ENCODE measurements at places on chromosomes 5 and 9.
A peak's percentile ranks its signal among the peaks of the same experiment; 100 is the strongest.

- no peak for DNase-seq
Measured at GRCh38 chr5:141871870-141872269, 6.3 kb downstream of the PCDH1 start.

DNA sequence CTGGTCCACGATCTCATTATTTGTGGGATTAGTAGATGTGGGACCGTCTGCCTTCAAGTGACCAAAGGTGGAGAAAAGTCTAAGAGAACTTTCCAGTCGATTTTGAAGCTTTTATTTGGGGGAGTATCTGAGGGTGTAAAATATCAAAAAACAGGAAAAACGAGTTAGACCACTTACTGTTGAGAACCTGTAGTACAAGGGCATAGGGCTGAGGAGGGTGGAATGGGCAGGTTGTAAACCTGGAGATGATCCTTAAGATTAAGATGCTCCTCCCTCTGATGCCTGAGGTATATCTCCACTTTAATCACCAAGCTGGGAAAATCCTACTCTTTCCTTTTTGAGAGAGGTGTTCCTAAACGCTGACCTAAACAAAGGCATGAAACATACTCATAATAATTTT, 32.0 kb upstream of the GTF2H2C start:
- no peak for DNase-seq

GRCh38 chr9:129351058-129351641, 173.1 kb upstream of the IER5L start:
- DNase-seq: no peak

DNA sequence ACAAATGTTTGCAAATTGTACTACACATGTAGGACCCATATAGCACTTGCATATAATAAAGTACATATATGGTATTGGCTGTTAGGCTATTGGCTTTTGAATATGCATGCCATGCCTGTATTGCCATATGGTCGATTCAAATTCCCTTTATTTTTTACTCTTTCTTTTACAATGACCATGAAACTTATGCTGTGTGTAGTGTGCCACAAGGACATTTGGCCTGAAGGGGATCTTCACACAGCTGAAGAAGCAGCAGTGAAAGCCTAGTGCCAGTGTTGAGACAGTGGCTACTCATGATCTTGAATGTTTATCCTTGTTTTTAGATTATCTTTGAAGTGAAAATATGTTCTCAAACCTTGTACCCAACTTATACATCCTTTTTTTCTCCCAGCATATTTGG, 20.5 kb downstream of the TGFBR1 start:
- DNase-seq: no peak

DNA sequence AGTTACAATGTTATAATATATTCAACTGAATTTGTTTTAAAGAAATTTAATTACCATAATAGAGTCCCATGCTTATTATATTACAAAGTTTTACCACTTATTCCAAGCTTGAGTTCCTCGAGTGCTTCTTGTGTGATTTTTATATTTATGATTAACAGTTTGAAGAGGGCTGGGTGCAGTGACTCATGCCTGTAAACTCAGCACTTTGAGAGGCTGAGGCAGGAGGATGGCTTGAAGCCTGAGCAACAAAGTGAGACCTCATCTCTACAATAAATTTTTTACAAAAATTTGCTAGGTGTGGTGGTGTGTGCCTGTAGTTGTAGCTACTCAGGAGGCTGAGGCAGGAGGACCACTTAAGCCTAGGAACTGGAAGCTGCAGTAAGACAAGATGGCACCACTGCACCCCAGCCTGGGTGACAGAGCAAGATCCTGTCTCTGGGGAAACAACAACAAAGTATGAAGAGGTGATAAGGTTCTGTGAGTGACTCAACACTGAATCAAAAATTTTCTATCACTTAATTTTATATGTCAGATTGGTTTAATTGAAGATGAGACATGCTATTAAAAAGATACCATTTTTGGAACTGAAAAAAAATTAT, 9.2 kb downstream of the POC5 start:
- DNase-seq: no peak

DNA sequence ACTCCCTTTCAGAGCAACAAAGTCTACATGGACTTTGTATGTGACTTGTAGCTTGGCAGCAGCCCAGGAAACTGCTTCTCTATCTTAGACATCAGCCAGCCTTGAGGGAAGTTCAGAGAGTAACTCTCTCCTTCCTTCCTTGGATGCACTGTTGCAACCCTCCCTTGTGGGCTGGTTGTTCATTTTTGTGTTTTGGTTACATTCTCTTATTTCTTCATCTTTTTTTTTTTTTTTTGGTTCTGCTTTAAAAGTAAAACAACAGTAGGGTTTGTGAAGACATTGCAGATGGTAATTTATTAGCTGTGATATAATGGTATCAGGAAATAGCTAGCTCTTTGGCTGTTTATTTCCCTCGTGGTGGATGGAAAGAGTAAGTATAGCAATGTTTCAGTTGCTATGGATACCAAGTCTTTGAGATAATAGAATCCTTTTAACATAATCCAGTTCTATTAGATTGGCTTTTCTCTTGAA, 97.9 kb upstream of the MAMDC2 start:
- no peak for DNase-seq

DNA sequence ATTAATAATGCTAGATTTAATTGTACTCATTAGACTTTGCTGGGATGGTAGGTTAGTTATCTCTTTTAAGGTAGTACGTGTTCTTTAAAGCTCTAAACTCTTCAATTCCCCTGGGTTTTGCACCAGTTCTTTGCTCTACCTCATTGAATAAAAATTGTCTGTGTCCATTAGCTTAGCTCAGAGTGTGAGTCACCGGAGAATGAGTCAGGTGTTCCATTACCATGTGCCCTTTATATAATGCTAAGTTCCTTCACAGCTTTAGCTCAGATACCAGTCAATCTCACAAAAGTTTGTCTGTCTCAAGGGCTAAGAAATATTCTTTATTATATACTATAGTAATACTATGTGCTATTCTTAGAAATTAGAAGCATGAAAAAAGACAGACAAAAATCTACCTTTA, 339.4 kb downstream of the PRELID2 start:
- DNase-seq: no peak

DNA sequence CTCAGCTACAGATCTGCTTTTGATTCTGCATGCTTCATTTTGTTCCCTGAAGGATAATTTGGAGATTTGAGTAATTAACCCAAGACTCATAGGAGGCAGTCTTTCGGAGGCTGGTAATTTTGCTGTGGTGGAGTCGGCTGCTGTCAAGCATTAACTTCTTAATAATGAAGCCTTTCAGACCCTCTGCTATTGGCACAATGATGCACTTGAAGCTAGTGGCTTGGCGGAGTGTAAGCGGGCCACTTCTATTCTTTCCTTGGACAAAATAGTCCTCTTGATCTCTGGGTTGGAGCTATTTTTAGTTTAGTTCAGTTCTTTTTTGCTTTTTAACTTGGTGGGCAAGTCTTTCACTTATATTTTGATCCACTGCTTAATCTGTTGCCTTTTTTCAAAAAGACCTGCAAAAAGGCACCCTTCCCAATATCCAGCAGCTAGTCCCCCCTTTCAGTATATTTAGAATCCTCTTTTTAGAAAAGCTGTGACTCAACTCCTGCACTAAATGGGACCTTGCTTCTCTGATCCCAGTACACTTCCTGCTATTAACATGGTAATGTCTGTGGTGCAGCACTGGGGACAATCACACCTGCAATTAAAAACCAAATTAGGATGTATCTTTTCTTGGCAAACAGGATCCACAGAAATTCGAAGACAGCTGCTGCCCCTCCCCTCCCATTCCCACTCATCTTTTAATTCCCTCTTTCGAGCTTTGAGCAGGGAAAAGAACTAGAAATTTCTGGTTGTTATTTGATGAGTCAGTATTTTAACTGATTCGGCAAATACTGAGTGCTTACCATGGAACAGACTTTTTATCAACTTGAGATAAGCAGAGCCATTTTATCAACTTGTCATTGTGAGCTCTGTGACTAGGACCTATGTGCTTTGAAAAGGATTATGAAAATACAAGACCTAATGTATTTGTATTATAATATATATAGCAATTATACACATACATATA, 169.4 kb upstream of the ANKRD55 start:
- DNase-seq: no peak

DNA sequence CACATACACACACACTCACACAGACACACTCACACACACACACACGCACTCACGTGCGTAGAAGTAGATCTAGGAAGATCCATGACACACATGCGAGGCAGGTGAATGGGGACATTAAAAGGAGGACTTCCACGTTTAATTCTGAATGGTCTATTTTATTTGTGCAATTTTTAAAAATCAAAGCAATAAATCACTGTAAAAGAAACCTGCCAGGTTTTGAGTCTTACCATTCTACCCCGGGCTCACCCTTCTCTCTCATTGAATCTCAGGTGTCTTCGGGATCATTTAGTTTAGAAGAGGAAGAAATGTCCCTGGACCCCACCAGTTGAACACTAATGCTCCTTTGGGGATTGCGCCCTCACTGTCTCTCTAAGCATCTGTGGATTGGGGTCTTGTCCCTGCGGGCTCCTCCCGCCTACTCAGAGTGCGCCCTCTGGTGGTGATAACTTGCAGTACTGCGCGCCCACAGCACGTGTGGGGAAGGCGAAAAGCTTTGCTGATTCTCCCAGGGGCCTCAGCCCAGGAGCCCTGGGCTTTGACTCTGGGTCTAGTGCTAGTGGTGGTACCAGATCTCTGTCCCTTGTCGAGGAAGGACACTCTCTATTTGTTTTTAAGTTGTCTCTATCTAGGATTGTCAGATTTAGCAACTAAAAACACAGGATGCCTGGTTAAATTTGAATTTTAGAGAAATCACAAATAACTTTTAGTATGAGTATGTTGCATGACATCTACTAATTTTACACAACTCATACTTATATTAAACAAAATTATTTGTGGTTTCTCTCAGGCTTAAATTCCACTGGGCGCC, 34.8 kb downstream of the BOD1 start:
- DNase-seq: peak; percentile 25
